ENCODE measurements at places on chromosomes 5 and 9.

DNA sequence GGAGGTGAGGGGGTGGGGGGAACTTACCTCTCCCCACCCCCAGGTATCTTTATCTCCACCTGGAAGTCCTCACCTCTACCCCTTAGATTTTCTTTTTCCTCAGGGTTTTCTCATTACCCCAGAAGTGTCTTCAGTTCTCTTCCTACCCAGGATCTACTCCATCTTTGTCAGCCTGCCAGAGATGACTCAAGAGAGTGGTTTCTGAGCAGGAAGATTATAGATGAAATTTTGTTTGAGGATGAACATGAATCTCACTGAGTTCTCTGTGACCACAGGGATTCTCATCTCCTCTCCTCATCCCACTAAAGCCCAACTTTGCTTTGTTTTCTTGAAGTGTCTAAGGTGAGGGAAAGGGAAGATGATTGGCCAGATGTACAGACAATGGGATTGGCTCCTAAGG is 5.2 kb upstream of the HINT2 start:
- no peaks in the 10 kb centered on the region for H3K27me3 ChIP-seq
- no peaks in the 10 kb centered on the region for H3K36me3 ChIP-seq
- no peak for DNase-seq
- H3K4me1 ChIP-seq = no peaks in the 10 kb centered on the region
- no peak overlapping the region for H3K27ac ChIP-seq

DNA sequence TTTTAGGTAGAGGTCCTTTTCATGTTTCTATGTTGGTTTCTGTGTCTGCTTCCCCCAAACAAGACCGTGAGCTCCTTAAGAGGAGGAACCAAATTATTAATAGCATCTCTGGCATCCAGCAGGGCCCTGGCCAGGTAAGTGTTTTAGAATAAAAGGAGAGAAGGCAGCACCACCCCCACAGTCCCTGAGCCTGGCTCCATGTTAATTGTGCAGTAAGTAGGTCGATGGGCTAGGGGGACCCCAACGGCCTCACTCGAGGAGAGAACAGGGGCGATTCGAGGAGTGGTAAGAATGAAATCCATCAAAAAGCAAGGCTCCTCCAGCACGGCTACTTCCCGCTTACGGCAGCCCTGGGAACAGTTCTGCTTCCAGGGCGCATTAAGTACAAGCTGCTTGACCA is 67.0 kb downstream of the GABBR2 start:
- no peaks in the 10 kb centered on the region for H3K36me3 ChIP-seq
- H3K27ac ChIP-seq = no peak overlapping the region
- H3K4me1 ChIP-seq = no peaks in the 10 kb centered on the region
- H3K4me3 ChIP-seq = no peak overlapping the region
- DNase-seq = no peak
- H3K27me3 ChIP-seq = no peaks in the 10 kb centered on the region

- H3K27ac ChIP-seq = no peak overlapping the region
- no peaks in the 10 kb centered on the region for H3K27me3 ChIP-seq
- H3K4me1 ChIP-seq = peaks cover under 1% of the 10 kb centered on the region
- no peak overlapping the region for H3K4me3 ChIP-seq
- no peak for DNase-seq
- H3K36me3 ChIP-seq = peaks cover 7% of the 10 kb centered on the region
These were observed 2.3 kb upstream of the FUT7 start for GRCh38 chr9:137034039-137034708.

DNA sequence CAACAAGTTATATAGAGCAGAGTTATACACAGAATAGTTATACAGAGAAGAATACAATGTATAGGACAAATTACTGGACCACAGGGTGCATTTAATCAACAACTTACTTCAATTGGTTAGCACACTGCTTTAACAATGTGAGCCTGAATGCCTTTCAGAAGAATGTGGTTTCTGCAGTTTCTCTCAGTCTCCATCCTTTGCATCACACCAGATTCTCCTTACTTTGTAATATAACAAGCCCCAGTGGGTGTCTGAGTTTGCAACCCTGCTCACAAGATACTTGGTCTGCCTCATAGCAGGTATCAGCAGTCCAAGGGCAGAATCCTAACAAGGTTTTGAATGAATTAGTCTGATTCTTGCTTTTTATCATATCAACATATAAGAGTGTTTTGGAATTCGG is 114.6 kb downstream of the GABRB2 start:
- H3K36me3 ChIP-seq = no peaks in the 10 kb centered on the region
- no peak overlapping the region for H3K4me3 ChIP-seq
- H3K27me3 ChIP-seq = no peaks in the 10 kb centered on the region
- H3K4me1 ChIP-seq = no peaks in the 10 kb centered on the region

- DNase-seq = no peak
- no peak overlapping the region for H3K4me3 ChIP-seq
- no peaks in the 10 kb centered on the region for H3K4me1 ChIP-seq
- H3K36me3 ChIP-seq = no peaks in the 10 kb centered on the region
- H3K27ac ChIP-seq = peak overlapping the region; percentile 82
These were observed 1.3 kb downstream of the LPAR1 start for GRCh38 chr9:111036946-111037345.
